Right renal pelvis (tissue), 4 donors: ENCODE measurements at places on chromosomes 7 and 10. TPM values are rescaled to one million over a fixed set of nuclear protein-coding genes. Genes with fewer than 3 reads are reported as not detected.

CALHM2 gene
- polyA plus RNA-seq: 15.0 TPM

CARD11 gene
- polyA plus RNA-seq: 2.0 TPM

PON1 gene
- 0.55 TPM for polyA plus RNA-seq

ICA1 gene
- polyA plus RNA-seq: 21.3 TPM

SLC16A9 gene
- 42.0 TPM for polyA plus RNA-seq

SLC13A1 gene
- 18.8 TPM for polyA plus RNA-seq

SPDYE2B gene
- 0.74 TPM for polyA plus RNA-seq

FAM200A gene
- polyA plus RNA-seq: 17.4 TPM

CCDC146 gene
- 21.2 TPM for polyA plus RNA-seq

H2BK1 gene
- not detected for polyA plus RNA-seq

HOXA6 gene
- polyA plus RNA-seq: 31.7 TPM

C10orf62 gene
- 0.27 TPM for polyA plus RNA-seq

TNS3 gene
- 90.8 TPM for polyA plus RNA-seq

GUSB gene
- polyA plus RNA-seq: 71.3 TPM

CTAGE4 gene
- polyA plus RNA-seq: 7.9 TPM

NODAL gene
- polyA plus RNA-seq: 0.17 TPM

ADAM8 gene
- 2.7 TPM for polyA plus RNA-seq
